Bronchial epithelial cell (primary cell): ENCODE measurements at places on chromosomes 4 and X. TPM values are rescaled to one million over a fixed set of nuclear protein-coding genes. Genes with fewer than 3 reads are reported as not detected.

DNA sequence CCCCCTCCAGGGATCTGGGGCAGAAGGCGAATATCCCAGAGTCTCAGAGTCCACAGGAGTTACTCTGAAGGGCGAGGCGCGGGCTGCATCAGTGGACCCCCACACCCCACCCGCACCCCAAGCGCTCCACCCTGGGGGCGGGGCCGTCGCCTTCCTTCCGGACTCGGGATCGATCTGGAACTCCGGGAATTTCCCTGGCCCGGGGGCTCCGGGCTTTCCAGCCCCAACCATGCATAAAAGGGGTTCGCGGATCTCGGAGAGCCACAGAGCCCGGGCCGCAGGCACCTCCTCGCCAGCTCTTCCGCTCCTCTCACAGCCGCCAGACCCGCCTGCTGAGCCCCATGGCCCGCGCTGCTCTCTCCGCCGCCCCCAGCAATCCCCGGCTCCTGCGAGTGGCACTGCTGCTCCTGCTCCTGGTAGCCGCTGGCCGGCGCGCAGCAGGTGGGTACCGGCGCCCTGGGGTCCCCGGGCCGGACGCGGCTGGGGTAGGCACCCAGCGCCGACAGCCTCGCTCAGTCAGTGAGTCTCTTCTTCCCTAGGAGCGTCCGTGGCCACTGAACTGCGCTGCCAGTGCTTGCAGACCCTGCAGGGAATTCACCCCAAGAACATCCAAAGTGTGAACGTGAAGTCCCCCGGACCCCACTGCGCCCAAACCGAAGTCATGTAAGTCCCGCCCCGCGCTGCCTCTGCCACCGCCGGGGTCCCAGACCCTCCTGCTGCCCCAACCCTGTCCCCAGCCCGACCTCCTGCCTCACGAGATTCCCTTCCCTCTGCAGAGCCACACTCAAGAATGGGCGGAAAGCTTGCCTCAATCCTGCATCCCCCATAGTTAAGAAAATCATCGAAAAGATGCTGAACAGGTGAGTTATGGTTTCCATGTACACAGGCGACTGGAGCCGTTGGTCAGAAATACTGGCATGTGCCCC lies at the start of gene CXCL1:
Gene CXCL1, plus strand, starts transcription at position 264 of the 926 bp plus-strand sequence. Its CDS starts 78 bp downstream, at position 342.
- DNase-seq: peak; percentile 20

DNA sequence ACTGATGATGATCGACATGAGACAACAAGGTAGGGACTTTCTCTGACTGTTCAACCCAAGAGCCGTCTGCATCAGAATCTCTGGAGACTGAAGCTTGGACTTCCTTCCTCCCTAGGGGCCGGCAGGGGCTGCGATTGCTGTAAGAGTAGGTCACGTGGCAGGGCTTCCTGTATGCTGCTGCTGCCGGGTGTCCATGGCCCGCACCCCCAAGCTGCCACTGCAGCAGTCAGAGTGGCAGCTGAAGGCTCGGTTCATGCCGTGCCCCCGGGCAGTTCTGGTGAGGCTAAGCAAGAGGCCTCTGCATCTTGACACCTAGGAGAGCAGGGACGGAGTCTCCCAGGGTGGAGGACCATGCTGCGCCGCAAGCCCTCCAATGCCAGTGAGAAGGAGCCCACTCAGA lies at the start of gene SASH3:
Gene SASH3, plus strand, starts transcription at position 203 of the 400 bp plus-strand sequence. Its CDS starts 149 bp downstream, at position 352.
- no peak for DNase-seq

Gene HSFX2
- not detected in 2 replicates for total RNA-seq

DNA sequence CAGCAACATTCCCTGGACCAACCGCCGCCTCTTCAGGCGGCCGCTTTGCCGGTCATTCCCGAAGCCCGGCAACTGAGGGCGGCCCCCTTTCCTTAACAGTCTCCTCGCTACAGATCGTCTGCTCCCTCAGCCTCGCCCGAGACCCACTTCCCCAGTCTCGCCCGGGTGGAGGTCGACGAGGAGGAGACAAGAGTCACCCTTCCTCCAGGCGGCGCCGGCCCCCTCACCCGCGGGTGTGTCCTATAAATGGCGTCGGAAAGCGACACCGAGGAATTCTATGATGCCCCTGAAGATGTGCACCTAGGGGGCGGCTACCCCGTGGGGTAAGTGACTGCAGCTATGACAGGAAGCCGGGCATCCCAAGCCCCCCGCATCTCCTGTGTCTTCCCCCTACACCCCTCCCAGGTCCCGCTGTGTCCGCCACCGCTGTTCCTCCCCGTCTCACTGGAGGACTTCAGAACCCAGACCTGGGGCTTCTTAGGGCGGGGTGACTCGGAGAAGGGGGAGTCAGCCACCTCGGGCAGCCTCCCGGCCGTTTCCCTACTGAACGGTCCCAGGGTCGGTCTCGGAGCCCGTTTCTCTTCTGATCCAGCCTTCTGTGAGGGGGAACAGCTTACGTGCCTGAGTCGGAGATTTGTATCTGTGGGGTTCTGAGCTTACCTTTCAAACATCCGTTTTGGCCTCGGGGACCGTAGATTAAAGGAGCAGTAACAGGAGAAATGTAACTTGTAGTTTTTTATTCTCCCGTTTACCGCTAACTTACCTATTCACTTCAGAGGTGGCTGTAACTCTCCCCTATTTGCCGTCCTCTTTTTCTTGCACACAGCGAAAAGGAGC lies 570 bp downstream of the WDR44 start:
- DNase-seq: no peak

- DNase-seq: no peak
Observed at GRCh38 chrX:154751669-154752271, 893 bp upstream of the GAB3 start.

Gene CLTRN
- 0.53 and 1.2 TPM in 2 replicates for total RNA-seq

DNA sequence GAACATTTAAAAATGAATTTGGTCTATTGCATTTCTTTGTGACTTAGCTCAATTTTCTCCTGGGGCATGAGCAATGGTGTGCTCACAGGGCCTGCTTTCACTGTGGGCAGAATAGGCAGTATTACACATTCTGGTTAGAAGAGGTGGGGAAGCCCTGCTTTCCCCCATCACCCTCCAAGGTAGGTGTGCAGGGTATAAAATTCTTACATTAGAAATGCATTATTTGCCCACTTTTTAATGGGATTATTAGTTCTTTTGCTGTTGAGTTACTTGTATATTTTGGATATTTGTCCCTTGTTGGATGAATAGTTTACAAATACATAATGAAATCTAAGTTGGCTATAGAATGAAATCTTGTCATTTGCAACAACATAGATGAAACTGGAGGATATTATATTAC lies 8.3 kb upstream of the STBD1 start:
- no peak for DNase-seq

GRCh38 chr4:18100657-18101056 lies 79.1 kb upstream of the LCORL start:
- no peak for DNase-seq

DNA sequence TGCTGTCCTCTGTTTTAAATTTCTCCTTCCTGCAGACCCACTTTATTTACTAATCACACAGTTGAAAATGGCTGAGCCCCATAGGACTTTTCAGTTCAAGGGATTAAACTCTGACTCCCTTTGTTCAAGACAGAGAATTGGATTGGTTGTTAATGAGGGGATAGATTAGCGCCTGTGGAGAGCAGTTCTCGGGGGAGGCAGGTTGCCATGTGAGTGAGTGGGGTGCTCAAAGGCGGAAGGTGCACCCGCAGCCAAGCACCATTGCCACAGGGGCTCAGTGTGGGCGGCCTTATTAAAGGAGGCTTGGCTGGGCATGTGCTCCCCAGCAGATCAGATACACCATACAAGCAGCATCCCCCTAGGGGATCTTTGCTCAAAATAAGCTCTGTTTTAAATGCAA lies 7.9 kb upstream of the CBR4 start:
- DNase-seq: no peak

DNA sequence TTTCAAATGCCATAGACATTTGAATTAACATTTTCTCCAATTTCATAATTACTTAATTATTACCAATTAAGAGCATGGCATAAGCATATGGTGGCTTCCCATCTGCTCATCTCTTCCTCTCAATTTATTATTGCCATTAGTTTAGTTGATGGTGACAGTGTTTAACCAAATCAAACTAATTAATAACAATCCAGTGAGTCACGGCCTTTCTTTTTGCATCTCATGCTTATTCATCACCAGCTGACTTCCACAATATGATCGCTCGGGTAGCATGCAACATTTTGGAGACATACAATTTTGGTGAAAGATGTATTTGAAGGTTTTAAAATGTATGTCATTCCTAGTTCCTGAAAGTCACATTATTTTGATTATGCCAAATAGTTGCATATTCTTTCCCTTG lies 172.8 kb upstream of the TACR3 start:
- no peak for DNase-seq

Gene MAGEA1
- total RNA-seq: not detected in 2 replicates

GRCh38 chr4:14157262-14157661 lies 529.7 kb upstream of the BOD1L1 start:
- DNase-seq: no peak

- DNase-seq: no peak
Observed at GRCh38 chr4:4881432-4881831, 22.0 kb downstream of the MSX1 start.

GRCh38 chr4:27490315-27490714 lies 629.7 kb downstream of the STIM2 start:
- no peak for DNase-seq

DNA sequence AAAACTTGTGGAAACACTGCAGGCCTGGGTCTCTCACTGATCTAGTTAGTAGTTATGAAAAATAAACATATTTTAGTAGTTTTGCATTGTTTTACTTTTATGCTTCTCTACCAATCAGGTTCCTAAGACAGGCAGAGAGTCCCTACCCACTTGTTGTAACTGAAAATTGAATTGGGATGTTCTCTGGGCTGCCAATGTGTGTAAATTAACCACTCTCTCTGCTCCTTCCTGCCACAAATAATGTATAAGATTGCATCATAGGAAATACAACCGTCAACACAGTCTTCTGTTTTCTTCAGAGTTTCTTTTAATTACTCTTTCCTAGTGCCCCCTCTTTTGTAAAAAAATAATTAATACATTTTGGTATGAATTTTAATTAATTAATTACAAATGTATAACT lies 677.3 kb downstream of the FSTL5 start:
- no peak for DNase-seq

DNA sequence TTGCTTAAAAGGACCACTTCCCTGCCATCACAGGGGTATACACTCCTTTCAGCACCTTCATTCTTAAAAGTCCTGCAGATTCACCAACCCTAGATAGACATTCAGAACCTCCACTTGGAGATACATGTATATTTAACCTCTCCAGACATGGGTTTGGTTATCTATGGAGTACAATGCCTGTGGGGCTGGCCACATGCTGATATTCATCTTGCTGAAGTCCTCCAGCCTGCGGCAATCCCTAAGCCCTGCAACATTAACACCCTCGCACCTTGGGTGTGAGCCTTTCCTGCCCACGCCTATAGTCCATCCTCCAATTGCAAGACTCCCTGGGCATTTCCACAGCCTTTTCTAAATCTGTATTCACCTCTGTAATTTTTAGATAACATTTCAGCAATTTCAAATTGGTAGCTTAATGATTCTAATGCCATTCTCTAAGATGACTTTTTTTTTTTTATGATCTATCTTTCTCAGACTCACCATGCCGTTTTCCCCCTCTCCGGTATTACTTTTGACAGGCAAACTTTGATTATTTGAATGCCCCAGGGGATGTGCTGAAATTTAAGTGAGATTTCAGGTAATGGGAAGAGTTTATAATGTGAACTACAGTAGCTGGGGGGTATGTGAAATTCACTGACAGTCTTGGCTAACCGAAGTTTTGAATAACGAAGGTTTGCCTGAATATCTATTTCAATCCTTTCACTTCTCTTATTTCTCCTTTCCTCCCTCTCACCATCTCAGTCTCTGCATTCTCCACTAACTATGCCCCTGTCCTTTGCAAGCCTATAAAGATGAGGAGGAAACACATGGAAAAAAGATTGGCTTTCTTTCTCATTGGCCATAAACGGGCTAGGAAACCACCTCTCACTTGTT lies 24.1 kb downstream of the CCDC149 start:
- no peak for DNase-seq

GRCh38 chr4:153521999-153522801 lies 56.0 kb downstream of the TMEM131L start:
- DNase-seq: no peak

Gene GPR143
- 0.51 and 0.79 TPM in 2 replicates for total RNA-seq

DNA sequence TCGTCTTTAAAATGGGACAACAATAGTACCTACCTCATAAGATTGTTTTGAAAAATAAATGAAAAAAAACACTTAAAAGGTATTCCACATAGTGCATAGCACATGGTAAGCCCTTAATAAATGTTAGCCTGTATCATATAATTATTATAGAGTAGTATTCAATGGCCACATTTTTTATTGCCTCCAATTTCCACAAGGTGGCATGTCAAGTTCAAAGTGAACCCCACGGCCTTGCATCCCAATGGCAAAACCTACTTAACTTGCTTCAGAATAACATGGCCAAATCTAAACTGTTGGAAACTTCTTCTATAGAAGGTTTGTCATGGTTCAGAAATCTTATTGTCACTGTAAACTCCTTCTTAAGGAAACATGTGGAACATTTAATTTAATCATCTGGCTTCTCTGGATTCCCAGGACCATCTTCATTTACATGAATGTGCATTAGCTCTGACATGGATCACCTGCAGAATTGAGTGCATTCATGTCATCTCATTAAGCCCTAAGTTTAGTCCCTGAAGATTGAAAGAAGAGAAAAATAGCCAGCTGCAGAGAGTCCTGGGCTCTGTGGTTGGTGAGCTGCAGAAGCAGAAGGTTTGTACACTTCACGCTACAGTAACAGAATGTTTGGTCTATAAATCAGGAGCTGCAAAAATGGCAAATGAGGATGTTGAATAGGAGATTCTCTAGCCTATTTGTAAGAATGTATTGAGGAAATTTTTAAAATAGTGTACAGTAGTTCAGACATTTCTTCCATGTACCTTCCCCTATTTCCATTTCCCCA lies 61.0 kb downstream of the ANXA3 start:
- peak; percentile 42 for DNase-seq

Gene SPINK2
- total RNA-seq: not detected in 2 replicates

DNA sequence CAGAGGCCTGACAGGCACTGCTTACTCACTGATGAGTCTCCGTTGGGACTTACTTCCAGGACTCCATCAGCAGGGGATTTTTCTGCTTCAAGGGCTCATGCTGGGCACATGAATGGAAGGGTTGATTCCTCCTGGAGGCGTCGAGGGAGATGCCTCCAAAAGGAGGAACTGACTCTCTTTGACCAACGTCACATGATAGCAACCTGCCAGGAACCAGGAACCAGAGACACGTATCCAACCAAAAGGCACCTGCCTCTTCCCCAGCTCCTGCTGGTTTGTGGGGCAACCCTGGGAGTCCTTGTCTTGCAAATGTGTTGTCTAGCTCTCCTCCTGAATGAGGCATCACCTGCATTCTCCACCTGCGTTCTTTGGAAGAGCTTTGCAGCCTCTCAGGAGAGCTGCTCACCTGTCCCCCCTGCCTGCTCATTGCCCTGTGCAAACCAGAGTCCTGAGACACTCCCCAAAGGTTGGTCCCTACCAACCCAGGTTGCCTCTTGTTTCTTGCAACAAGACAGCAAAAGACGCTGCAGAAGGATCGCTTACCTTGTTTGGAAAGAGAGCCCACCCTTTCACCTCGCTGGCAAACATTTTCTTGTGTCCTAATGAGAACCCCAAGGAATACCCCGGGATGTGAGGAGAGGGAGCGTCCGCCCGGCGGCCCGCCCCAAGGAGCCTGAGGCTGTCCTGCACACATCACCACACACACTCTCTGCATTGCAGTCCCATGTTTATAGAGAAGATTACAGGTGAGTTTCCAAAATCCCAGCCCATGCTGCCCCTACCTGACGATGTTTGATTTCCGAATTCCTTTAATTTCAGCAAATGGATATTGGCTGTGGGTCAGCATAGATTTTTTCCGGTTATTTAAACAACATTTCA lies 30.5 kb upstream of the SHOX start:
- DNase-seq: no peak
